ENCODE measurements at places on chromosomes 7 and 10.

- no peak for DNase-seq
These were observed 47.1 kb upstream of the HYAL4 start for GRCh38 chr7:123797673-123798531.

- DNase-seq: no peak
These were observed 4.6 kb downstream of the ZNF853 start for GRCh38 chr7:6619961-6620360.

DNA sequence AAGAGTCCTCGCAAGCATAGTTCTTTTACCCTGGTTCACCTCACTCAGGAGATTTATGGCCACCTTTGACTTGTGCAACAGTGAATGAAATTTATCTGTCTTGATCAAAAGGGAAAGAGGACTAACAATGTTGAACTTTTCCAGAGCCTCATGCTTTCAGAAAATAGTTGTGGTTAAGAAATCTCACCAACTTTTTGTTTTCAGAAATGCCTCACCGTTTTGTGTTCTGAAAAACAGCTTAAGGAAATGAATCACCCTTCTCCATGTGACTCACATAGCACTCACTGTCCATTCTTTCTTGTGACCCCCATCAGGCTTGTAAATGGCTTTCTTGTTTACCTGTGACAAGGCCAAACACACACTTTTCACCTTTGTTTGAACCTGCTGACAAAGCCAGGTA is 148.6 kb upstream of the FAM3C start:
- DNase-seq: no peak

DNA sequence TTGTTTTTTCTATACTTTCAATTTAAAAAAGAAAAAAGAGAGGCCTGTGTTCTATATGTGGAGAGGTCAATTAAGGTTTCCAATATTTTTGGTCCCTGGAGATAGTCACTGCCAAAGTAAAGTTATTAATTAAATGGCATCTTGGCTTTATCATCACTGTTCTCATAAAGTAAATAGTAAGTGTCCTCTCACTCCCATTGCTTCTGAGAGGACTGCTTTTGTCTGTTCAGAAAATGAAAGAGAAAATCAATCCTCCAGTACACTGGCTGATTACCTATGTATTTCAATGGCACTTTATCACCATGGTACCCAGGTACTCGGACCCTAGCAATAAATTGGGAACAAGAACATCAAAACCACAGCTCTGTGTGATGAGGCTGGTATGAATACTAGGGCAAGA is 94.0 kb downstream of the RNLS start:
- DNase-seq: no peak

- no peak for DNase-seq
These were observed 81.0 kb upstream of the LRRC4 start for GRCh38 chr7:128112018-128112780.

- no peak for DNase-seq
These were observed 84.3 kb downstream of the ELFN1 start for GRCh38 chr7:1754345-1754908.

DNA sequence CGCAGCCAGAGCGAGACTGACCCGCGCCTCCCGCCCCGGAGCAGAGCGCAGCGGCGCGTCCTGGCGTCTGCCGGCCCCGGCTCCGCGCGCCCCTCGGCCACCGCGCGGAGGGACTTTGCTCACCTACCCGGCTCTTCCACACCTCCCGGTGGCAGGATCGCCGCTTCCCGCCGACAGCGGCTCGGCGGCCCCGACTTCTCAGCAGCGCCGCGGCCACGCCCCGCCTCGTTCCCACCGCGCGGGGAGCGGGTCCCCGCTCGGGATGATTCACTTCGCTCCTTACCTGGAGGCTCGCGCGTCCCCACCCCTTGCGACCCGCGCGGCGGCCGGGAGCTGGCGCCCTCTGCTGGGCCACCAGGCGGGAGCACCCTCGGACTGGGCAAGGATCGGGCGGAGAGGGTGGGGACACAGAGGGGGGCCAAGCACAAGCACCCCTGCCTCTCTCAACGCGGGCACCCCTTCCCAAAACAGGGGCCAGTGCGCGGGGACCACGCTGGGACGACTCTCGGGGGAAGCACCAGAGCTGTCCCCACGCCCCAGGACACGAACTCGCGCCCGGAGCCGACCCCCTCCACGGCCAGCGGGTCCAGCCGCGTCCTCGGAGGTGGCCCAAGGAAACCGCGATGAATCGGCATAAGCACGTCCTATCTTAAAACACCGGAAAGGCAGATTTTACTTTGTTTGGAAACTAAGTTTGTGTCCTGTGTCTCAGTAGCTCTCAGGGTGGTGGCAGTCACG is 101.0 kb upstream of the SVIL start:
- peak; percentile 86 for DNase-seq

DNA sequence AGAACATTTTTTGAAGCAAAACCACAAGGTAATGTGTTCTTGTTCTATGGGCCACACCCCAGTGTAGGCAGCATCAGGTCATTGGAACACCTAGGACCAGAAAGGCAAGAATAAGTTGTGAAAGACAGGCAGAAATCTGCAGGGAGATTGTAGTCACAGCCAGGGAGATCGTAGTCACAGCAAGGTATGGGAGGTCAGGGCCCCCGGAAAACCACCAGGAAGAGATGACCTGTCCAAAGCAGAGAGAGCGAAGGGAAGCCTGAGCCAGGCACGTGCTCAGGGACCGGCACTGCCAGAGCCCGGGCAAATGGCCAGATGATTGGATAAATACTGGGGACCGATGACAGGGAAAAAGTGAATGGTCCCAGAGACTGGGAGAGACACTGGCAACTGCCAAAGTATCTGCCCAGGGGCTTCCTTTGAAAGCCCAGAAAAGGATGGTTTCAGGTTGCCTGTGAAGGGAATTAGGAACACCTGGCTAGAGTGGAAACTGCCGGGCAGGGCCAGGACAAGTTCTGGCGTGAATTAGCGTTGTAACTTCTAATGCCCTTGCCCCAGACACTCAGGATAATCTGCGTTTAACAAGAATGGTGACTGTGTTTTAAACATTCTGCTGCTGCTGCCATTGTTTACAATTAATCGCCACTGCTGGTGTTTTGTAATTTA is 3.9 kb upstream of the NOBOX start:
- DNase-seq: no peak

DNA sequence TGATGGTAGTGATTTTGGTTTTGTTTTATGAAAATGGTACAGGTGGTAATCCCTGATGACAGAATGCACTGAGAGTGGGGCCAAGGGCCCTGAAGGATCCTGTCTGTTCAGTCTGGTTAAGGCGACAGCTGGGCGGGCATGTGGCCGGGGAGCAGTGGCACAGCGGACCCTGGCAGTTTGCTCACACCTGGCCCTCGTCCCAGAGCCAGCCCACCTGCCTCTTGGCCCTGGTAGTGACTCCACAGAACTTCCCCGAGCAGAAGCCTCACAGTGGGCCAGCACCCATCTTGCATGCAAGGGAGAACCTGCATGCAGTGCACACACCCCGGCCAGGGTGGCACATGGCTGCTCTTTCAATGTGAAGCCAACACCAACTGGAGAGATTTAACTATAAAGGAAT is 82.8 kb downstream of the ALOX5 start:
- no peak for DNase-seq

GRCh38 chr7:113371416-113372043 is 253.2 kb upstream of the SMIM30 start:
- no peak for DNase-seq

- no peak for DNase-seq
These were observed 138.0 kb downstream of the CDH23 start for GRCh38 chr10:71534568-71535194.

GRCh38 chr7:148712678-148713329 is 14.1 kb downstream of the CUL1 start:
- no peak for DNase-seq

DNA sequence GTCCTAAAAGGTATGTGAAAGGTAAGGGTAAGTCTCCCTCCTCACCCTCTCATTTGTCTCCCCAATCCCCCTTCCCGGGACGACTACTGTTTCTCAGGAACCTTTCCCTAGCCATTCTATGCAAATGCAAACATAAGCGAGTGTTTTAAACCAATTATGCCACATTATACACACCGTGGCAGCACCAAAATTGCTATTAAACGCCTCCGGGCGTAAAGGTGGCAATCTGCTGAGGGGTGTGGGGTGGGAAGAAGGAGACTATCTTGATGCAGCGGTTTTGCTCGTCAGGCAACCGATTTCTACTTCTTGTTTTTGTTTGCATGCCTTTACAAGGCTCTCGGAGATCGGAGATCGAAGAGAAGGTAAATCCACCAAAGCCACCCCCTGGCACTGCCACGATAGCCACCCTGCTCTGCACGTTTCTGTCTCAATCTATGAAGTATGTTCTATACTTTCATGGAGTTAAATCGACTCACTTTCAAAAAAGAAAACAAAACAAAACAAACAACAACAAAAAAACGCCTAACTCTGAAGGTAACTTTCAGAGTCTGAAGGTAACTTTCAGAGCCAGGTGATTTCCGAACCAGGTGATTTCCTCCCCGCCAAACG is 46.0 kb upstream of the CDK1 start:
- DNase-seq: peak; percentile 15

DNA sequence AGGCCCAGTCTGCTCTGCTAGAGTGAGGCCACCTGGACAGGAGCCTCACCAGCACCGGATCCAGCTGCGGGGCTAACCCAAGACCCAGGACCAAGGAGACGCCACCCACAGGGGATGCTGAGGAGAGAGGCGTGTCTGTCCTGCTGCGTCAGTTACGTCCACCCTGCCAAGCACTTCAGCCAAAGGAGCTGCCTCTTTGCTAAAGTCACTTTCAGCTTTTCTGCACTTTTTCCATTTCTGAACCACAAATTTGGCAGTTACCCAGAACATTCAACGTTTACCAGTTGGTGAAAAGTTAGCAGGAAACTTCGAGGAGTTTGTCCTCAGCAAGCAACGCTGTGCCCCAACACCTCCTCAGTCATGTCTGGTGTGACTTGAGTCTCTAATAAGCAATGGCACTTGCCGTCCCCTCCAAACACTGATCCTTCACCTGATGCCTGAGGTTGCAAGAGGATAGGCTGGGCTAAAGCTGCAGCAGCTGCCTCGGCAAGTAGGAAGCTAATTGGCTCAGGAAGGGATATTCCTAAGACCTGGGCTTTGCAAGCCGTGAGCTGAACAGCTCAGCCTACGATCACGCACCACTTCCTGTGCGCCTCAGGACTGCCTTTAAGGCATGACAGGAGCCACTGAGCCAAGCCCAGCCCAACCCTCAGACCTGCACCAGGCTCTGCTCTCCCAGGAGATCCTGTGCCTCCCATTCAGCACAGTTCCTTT is 40.1 kb downstream of the KCNH2 start:
- no peak for DNase-seq

- DNase-seq: no peak
These were observed 360.4 kb downstream of the EXOC4 start for GRCh38 chr7:133613250-133613790.

GRCh38 chr10:69102440-69102839 is 14.5 kb downstream of the SRGN start:
- no peak for DNase-seq

- no peak for DNase-seq
These were observed 85.8 kb upstream of the WDR11 start for GRCh38 chr10:120765226-120765803.

DNA sequence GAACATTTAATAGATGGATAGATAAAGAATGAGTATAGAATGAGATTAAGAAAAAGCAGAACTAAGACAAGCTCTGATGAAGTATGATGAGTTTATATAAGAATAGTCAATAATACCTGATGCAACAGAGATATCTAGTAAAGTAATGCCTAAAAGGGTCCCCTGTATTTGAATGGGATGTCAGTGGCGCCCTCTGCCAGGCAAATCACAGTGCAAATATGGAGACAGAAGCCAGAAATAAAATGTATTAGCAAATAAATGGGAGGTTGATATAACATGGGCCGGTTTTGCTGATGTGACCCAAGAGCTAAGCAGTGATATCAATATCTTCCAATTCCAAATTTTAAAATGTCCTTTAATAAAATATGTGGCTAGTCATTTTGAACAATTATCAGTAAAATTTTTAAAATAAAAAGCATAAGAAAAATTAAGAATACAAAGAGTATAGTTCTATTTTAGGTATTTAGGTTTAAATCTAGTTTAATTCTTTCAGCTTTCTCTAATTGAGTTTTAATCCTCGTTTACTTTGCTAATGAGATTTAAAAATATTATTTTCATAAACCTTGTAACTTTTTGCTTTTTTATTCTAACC is 62.6 kb downstream of the ADK start:
- peak; percentile 28 for DNase-seq

DNA sequence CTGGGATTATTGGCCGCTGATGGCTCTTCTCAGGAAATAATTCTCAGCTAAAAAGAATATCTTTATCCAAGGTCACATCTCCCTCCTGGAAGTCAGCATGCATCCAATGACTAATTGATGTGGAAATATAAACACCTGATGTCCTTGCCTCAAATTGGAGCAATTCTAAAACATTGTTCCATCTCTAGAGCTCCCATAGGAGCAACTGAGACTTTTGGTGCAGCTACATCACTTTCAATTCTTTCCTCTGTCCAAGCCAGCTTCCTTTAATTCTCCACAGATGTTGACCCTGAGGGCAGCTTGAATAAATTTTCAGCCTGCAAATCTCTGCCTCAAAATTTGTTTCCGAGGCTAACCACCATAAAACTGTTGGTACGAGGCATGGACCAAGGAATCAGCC is 43.9 kb upstream of the KCND2 start:
- no peak for DNase-seq

GRCh38 chr7:134842062-134842461 is 62.6 kb downstream of the CALD1 start:
- no peak for DNase-seq

GRCh38 chr7:4791738-4792536 is 16.5 kb downstream of the AP5Z1 start:
- peak; percentile 81 for DNase-seq

DNA sequence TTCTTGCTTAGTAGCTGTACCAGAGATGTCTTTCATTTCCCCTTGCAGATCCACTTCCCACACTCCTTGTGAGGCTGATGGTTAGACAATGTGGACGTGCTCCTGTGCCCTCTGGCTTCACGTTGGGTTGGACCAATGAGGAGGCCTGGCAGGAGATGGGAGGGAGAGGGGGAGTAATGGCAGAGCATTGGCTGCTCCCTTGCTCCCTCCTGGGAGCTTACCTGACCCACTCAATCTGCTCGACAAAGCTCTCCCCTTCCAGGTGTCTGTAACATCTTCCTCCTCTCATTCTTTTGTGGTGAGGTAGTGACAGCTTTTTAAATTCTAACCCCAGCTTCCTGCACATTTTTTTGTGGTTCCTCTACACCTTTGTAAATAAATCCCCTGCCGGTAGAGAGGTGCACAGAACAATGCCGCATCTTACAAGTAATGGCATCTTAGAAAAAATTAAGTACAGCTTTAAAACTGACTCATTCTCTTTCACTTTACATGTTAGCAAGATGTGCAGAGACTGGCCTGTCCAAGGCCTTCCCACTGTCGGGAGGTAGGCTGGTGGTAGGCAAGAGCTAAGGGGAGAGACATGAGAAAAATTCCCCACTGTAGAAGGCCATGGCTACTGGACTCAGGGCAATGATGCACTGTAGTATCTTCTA is 134.3 kb downstream of the HTR7 start:
- DNase-seq: no peak

GRCh38 chr7:148579366-148579765 is 11.2 kb upstream of the C7orf33 start:
- no peak for DNase-seq

- no peak for DNase-seq
These were observed 20.9 kb downstream of the PARP12 start for GRCh38 chr7:140041659-140042385.

- DNase-seq: no peak
These were observed 76.3 kb upstream of the CUX1 start for GRCh38 chr7:101740981-101741725.

GRCh38 chr7:152699079-152699478 is 23.1 kb upstream of the XRCC2 start:
- no peak for DNase-seq

- peak; percentile 53 for DNase-seq
These were observed 40.3 kb downstream of the RGS10 start for GRCh38 chr10:119502209-119502608.
